ENCODE measurements at places on chromosomes 2 and 18.

- DNase-seq, result no peak
Measured at GRCh38 chr2:160652236-160652635, 158.6 kb upstream of the RBMS1 start.

GRCh38 chr18:38644875-38645641 lies 1079.5 kb upstream of the CELF4 start:
- DNase-seq, result no peak

DNA sequence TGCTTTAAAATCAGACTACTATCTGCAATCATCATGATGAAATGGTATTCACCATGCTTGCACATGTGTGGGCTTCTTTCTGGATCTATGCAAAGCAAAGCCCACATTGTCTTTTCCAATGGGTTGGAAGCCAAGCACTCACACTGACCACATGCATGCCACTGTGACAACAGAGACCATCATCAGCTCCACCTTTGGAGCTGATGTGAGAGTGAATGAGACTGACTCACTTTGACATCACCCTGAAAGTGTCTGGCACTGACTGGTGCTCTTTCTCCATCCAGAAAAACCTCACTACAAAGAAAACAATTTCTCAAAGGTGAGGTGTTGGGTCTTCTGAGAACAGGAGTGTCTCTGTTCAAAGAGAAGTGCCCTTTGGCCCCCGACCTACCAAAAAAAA lies 4.7 kb downstream of the MYO5B start:
- DNase-seq, result no peak

- no peak for DNase-seq
Measured at GRCh38 chr2:105748566-105748965, 3.9 kb downstream of the NCK2 start.

GRCh38 chr2:4947911-4948310 lies 744.3 kb upstream of the SOX11 start:
- DNase-seq, result no peak

- DNase-seq, result no peak
Measured at GRCh38 chr2:39867268-39867667, 88.2 kb upstream of the THUMPD2 start.

- DNase-seq, result no peak
Measured at GRCh38 chr18:13427354-13427753, 208.8 kb downstream of the LDLRAD4 start.

DNA sequence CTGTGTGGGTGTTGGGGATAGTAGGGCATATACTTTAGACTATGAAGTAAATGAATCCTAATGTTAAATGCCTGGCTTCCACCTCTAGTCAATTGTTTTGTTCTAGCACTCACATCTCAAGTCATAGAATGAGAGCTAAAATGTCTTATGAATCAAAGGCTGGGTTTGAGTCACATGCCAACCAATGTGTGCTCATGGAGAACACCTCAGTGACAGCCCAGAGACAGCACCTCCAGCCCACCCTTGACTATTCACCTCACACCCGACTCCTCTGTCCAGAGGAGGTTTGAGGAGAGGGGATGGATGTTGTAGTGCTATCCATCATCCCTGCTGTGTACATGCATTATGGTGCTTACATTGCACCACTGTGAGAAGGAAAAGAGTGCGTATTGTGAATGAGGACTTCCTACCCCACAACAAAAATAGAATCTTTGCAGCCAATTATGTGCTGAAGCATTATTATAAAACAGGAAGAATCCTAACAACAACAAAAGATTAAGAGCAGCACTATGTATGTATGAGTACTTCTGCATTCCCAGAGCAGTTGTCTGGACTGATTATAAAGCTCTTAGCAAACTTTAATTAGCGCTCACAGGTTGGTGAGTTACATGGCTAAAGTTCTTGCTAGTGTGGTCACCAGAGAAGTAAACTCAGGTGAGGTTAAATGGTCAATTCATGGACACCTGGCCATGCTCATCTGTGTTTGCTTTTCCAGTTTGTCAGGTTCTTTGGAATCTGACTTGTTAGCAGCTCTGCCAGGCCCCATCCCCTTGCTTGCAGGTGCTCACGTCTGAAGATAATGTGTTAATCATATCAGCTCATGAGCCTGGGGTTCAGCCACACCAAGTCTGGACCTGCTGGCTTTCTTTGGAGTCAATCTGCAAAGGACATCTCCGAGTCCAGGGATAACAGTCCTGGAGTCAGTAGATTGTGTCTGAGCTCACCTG lies 55.3 kb upstream of the NABP1 start:
- DNase-seq, result no peak

DNA sequence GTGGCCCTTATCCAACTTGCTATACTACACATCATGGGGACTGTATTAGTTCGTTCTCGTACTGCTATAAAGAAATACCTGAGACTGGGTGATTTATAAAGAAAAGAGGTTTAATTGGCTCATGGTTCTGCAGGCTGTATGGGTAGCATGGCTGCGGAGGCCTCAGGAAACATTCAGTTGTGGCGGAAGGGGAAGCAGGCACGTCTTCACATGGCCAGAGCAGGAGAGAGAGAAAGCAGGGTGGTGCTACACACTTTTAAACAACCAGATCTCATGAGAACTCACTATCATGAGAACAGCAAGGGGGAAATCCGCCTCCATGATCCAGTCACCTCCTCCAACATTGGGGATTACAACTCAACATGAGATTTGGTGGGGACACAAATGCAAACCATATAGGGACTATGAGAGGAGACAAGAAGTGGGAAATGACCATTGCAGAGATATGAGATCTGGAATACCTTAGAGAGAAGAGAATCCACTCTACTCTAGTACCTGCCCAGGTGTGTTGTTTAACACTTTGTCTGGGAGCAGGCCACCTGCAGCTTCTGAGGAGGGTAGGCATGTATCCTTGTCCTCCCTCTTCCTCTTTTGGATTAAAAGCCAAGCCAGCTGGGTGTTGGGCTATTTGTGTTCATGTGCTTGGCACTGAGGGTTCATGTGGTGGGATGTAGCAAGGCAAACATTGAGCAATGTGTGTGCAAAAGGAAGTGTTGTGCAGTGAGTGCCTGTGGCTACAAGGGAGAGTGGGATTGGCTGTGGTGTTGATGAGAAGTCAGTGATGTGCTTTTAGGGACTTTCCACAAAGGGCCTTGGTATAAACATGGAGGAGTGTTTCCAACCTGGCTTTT lies 22.8 kb downstream of the TTLL4 start:
- DNase-seq, result no peak

DNA sequence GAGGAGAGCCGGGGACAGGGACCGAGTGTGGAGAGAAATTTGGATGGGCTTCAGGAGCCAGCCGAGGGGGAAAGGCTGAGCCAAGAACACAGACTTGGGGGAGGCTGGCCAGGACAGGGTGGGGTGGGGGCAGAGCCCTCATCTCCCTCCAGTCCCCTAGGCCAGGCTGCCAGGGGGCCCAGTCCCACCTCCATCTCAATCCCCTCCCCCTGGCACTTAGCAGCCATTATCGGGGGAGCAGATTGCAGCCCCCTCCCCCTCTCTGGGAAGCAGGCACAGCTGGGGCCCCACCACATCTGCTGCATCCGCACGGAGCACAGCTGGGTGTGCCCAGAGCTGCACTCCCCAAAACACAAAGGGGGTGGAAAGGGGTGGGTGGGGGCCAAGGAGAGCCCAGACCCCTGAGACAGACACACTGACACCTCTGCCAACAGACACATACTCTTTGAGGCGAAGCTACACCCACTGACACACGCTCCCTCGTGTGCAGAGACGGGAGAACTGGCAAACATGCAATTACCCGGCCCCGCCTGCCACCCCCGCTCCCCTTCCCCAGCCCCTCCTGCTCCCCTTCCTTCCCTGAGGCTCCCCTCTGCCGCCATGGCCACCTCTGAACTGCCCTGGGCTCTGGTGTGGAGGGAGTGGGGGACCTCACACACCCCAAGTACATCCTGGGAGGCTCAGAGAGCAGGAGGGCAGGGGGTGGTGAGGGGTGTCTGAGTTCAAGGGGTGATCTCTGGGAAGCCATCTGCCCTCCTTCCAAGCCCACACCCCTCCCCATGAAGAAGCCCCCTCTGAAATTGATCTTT lies 5.1 kb upstream of the ASIC4 start:
- DNase-seq, result no peak
